ENCODE measurements at places on chromosomes 1 and 21. TPM values are rescaled to one million over a fixed set of nuclear protein-coding genes. Genes with fewer than 3 reads are reported as not detected.

Gene SAMD11
- total RNA-seq: not detected

Gene AKR7A3
- 2.0 TPM for total RNA-seq

Gene TRIM67
- 1.6 TPM for total RNA-seq

Gene PLA2G4A
- 5.1 TPM for total RNA-seq

Gene HSPG2
- 103 TPM for total RNA-seq

Gene AK5
- 1.1 TPM for total RNA-seq

Gene JUN
- 29.0 TPM for total RNA-seq

Gene TNFSF4
- 0.57 TPM for total RNA-seq

Gene KCTD3
- 52.0 TPM for total RNA-seq

Gene GOLT1A
- not detected for total RNA-seq

Gene PDC
- not detected for total RNA-seq

Gene FCER1G
- 1.6 TPM for total RNA-seq

Gene TRAF3IP3
- total RNA-seq: not detected

Gene HCRTR1
- 0.23 TPM for total RNA-seq

GRCh38 chr1:55833529-55834091, 618.4 kb upstream of the USP24 start:
- no peak for DNase-seq

DNA sequence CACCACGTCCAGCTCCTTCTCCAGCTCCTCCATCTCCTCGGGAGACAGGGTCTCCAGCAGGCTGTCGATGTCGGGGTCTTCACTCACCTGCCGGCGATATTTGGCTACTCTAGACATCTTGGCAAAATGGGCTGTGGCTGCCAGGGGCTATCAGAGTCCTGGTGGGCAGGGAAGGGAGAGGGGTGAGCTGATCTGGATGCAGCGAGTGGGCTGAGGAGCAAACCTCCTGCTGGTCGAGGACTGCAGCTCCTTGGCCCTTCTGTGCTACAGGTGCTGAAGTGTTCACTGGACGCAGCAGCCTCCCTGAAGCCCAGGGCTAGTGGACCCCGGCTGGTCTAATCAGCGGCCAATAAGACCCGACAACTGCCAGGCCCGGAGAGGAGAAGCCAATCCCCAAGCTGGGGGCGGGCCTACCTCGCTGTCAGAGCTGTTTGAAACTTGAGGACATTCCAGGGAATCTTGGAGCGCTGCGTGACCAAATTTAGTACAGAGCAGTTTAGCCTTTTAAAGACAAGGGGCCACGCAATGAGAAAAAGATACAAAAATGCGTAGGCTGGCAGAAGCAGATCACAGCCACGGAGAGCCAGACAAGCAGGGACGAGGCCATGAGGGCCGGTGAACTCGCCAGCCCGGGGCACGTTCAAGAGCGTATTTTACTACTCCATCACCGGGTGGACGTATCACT, at the start of gene LMOD1:
Gene LMOD1 (minus strand): TSS at position 325 of the 685 bp plus-strand sequence. CDS start 208 bp downstream, at position 117.
- peak; percentile 67 for DNase-seq

DNA sequence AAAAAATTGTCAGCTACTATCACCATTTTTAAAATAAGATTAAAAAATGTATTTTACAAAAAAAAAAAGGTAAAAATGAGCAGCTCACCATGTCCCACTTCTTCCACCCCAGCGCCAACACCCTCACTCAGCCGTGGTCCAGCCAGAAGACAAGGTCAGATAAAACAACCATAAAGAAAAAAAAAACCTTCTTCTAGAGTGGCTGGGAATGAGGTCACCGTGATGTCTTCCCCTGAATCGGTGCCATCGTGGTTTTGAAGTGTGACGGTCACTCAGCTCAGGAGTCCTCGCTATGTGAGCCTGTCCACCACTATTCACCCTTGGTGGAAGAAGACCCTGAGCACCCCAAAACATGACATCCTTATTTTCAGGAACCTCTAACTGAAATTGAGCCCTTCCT, 38.1 kb downstream of the B3GALT5 start:
- DNase-seq: no peak

DNA sequence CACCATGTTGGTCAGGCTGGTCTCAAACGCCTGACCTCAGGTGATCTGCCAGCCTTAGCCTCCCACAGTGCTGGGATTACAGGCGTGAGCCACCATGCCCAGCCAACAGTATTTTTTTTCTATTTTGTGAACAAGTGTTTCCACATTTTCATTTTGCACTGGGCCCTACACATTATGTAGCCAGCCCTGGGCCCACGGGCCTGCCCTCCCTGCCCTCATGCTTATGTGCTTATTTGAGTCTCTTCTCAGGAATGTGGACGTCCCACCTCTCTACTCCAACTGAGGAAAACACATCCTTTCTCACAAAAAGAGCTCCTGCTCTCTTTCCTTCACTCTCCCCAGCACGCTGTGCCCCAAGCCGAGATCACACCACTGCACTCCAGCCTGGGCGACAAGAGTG, 13.5 kb upstream of the ZBED6 start:
- no peak for DNase-seq

- DNase-seq: no peak
These were observed 69.0 kb upstream of the KRTAP19-8 start for GRCh38 chr21:31107176-31107785.

DNA sequence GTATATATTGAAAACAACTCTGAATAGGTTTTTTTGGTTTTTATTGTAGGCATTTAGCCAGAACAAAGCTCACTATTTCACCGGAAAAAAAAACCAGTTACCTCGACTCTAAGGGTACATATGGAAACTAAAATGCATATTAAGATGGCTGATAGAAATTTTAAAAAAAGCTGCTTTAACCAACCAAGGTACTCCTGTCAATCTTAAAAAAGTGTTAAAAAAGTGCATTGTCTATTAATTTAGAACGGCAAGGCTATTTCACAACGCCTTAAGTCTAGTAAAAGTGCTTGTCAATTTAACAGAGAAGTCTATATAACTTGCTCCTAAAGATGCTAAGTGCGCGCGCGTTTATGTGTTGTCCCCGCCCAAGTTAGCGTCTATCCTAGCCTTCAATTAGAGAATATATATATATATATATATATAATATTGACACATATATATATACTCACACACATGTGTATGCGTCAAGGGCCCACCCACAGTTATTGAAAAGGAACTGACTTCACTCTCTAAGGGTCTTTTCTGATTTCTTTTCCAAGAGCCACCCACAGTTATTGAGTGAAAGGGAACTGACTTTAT, 934 bp downstream of the ASPM start:
- no peak for DNase-seq

DNA sequence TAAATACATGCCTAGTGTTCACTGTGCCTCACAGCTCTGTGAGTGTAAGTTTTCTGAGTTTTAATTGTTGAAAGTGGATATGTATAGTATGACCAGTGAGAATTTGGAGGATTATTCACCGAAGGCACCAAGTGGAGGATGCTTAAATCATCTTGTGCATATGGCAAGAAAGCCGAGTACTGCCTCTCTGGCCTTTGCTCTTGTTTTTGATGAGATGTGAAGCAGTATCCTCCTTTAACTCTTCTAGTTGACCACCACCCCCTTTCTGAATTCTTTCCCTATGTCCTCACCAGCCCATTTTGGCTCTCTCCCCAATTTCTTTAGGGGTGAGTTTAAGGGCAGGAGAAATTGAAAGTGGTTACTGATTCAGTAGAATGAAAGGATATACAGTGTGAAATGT, 130.4 kb downstream of the SYT2 start:
- no peak for DNase-seq

DNA sequence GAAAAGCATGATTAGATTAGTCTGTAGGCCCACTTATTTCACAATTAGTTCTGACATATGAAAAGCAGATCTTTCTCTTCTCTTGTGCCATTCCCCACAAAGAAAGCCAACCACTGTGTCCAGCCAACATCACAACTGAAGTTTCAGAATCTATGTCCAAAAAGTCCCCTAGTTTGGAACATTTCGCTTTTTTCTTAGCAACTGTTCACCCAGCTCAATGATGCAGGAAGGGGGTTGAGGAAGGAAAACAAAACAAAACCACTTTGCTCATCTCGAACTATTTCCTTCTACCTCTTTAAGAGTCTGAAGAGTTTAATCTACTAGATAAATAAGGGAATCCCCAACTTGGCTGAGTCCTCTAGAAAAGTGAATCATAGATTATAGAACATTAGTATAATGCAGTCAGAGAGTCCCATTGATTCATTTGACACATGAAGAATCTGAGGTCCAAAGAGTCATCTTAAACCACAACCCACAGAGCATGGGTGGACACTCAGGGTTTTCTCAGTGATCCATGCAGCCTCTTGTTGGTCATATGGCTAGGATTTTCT, 159.3 kb upstream of the SGIP1 start:
- DNase-seq: no peak

GRCh38 chr1:193415256-193415655, 228.8 kb upstream of the B3GALT2 start:
- DNase-seq: no peak

DNA sequence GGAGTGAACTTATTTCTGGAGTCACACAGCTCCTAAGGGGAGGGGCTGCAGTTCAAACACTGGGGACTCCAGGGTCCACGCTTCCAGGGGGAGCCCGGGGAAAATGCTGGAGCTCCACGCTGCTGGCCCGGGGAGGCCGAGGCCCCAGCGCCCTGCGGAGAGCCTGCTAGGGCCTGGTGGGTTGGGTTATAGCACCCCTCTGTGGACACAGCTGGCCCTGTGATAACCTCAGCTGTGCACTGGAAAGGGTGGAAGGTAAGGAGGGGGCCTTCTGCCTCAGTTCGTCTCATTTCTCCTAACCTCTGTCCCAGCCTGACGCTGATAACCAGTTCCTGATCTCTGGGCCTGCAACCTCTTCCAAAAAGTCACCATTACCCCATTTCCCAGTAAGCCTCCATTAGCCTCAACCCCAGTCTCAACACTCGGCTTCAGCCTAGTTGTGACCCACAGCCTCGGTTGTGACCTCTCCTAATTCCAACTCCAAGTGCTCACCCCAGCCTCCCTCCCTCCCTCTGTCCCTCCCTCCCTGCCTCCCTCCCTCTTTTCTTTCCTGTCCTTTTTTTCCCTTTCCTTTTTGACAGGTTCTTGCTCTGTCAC, 7.1 kb downstream of the NBL1 start:
- peak; percentile 54 for DNase-seq

GRCh38 chr21:42593007-42593814, 60.2 kb upstream of the PDE9A start:
- DNase-seq: peak; percentile 64

DNA sequence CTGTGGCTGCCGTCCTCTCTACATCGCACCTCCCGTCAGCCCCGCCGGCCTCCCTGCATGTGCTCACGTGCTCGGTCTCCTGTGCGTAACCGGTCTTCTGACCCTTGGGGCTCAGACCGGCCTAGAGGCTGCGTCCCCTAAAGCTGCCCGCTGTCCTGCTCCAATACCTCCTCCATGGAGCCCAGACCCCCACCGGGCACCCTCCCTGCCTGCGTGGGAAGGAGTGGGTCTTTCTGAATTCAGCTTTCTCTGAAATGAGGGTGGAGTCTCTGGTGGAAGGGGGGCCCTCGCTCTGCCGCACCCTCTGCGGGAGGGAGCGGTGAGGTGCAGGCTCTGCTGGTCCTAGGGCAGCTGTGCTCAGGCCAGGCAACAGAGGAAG, 18.7 kb upstream of the POFUT2 start:
- no peak for DNase-seq

DNA sequence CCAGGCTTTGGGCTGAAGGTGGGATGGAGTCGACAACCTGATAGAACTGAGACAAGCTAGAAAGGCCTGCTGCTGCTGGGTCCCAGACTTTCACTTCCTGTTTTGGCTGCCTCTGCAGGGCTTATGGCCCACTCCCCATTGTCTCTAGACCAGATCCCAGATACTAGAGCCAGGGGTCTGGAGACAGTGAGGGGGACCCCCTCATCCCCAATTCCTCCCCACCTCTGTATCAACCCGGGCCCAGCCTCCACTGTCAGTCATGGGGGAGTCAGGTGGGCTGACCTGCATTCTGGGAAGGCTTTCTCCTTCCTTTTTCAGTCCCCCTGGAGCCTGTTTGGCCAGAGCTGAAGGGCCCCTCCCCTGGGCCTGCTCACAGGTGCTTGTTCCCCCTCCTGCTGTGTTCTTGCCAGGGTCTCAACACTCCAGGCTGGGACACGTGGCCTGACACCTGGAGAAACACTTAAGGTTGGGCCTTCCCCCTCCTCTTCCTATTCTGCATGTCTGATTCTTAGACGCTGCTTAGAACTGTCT, 18.0 kb upstream of the ETV3L start:
- DNase-seq: no peak

DNA sequence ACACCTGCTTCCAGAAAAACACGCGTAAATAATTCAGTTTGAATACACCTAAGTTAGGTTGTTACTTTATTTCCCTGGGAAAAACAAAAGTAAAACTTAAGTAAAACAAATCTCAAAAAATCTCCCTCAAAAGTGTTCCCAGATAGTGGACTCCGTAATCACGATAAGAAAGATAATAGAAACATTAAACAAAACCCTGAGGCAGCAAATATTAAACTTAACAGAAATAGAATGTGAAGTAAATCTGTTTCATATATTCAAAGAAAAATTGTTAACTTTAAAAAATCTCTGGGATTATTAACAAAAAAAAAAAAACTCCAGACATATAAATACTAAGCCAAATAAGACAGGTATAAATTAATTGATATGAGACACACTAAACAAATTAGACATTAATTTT, 743.2 kb upstream of the NCAM2 start:
- DNase-seq: no peak

GRCh38 chr1:18347559-18347958, 133.2 kb upstream of the KLHDC7A start:
- DNase-seq: no peak

- DNase-seq: no peak
These were observed 211.1 kb downstream of the ST6GALNAC3 start for GRCh38 chr1:76285578-76286135.

DNA sequence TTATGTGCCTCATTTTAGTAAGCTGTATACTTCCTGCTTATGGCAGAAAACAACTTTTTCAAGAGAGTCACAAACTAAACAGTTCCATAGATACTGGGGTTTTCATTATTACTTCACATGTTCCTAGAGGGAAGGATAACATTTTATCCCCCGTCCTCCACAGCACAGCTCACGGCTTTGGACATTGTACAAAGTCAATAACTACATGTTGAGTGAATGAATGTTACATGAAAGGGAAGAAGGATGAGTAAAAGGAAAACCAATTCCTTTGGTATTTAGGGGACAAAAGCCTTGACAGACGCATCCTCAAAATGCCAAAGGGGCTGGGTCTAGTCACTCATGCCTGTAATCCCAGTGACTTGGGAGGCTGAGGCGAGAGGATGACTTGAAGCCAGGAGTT, 14.8 kb downstream of the PI4KB start:
- DNase-seq: no peak

DNA sequence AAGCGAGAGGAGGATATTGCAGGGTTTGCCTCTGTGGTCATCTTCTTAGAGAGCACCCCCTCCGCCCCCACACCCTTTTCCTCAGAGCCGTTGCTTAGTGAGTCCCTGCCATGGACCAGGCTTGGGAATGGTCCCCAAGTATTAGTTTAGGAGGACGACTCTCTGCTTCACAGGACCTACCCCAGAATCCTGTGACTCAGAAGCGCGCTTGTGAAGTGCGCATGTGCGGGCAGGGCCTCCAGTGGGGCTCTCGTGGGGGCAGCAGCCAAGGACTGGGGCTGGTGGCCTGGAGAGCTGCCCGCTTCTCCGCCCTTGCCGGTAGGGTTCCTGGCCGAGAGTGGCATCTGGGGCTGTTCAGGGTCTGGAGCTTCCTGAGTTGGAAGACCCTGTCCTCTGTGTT, 37.3 kb upstream of the HMGN1 start:
- no peak for DNase-seq

GRCh38 chr1:156599811-156600210, 1.5 kb downstream of the GPATCH4 start:
- no peak for DNase-seq

GRCh38 chr1:62989497-62989896, 205.6 kb downstream of the ATG4C start:
- DNase-seq: no peak

- DNase-seq: no peak
These were observed 28.3 kb upstream of the COL18A1 start for GRCh38 chr21:45376459-45377324.

- DNase-seq: no peak
These were observed 472.3 kb upstream of the VAMP3 start for GRCh38 chr1:7298749-7299151.

Data from neural crest cell (in vitro differentiated cells).